CD4-positive, CD25-positive, alpha-beta regulatory T cell (primary cell): ENCODE measurements at places on chromosomes 5 and 9. TPM values are rescaled to one million over a fixed set of nuclear protein-coding genes. Genes with fewer than 3 reads are reported as not detected.

The CCL21 gene
- not detected for total RNA-seq

DNA sequence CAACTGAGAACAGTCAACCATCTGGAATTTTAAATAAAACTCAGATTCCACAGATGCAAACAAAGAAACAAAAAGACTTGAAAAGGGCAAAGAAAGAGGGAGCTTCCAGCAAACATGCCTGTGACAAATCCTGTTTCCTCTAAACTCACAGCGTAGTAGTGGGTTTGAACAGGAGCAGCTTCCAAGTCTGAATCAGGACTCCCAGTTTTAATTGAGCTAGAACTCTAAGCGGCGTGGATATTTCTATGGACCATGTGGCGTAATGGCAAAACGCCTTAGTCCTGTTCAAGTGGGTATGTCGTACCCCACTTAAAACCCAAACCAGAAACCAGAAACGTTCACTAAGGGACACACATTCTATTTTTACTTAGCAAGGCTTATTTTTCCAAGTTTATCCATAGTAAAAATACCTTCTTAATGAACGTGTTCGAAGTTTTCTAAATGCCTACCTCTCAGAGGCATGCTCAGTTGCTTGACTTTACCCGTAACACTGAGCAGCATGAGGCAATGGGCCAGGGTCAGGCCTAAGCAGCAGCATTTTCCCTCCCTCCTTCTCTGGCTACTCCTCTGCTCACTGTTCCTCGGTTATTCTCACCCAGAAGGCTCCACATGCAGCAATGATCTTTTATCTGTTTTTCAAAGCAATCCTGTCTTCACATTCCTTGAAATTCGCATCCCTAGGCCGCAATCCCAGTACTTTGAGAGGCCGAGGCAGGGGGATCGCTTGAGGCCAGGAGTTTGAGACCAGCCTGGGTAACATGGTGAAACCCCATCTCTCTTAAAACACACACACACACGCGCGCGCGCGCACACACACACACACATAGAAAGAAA is 77.9 kb downstream of the FNBP1 start:
- H3K36me3 ChIP-seq = peaks cover 48% of the 10 kb centered on the region
- DNase-seq = no peak
- peaks cover 49% of the 10 kb centered on the region for H3K4me1 ChIP-seq
- H3K4me3 ChIP-seq = no peak overlapping the region
- H3K27me3 ChIP-seq = no peaks in the 10 kb centered on the region

- no peak overlapping the region for H3K4me3 ChIP-seq
- no peaks in the 10 kb centered on the region for H3K4me1 ChIP-seq
- no peaks in the 10 kb centered on the region for H3K27me3 ChIP-seq
- no peaks in the 10 kb centered on the region for H3K36me3 ChIP-seq
- DNase-seq = no peak
- H3K27ac ChIP-seq = no peak overlapping the region
Measured at GRCh38 chr9:3989915-3990314, 310.0 kb downstream of the GLIS3 start.

DNA sequence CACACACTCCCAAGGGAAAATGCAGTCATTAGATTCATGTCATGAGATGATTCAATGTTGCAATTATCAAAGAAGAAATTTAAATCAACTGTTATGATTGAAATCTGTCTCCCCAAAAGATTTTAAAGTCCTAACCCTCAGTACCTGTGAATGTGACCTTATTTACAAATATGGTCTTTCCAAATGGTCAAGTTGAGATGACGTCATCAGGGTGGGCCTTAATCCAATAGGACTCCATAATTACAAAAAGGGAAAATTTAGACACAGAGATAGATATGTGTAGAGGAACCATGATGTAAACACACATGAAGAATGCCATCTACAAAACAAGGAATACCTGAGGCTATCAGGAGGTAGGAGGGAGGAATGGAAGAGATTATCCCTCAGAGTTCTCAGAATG is 221.1 kb downstream of the ISL1 start:
- no peaks in the 10 kb centered on the region for H3K4me1 ChIP-seq
- DNase-seq = no peak
- no peak overlapping the region for H3K4me3 ChIP-seq
- H3K27ac ChIP-seq = no peak overlapping the region
- H3K27me3 ChIP-seq = no peaks in the 10 kb centered on the region

GRCh38 chr5:73682176-73682575 is 56.2 kb downstream of the ARHGEF28 start:
- no peak overlapping the region for H3K4me3 ChIP-seq
- no peaks in the 10 kb centered on the region for H3K27me3 ChIP-seq
- H3K36me3 ChIP-seq = no peaks in the 10 kb centered on the region
- no peak overlapping the region for H3K27ac ChIP-seq
- DNase-seq = no peak

GRCh38 chr9:85172001-85172978 is 502.8 kb downstream of the NTRK2 start:
- no peak for DNase-seq
- no peaks in the 10 kb centered on the region for H3K27me3 ChIP-seq
- no peaks in the 10 kb centered on the region for H3K4me1 ChIP-seq
- no peak overlapping the region for H3K27ac ChIP-seq

GRCh38 chr9:129624168-129624759 is 1.7 kb upstream of the NTMT1 start:
- peaks cover 52% of the 10 kb centered on the region for H3K4me1 ChIP-seq
- H3K4me3 ChIP-seq = no peak overlapping the region
- no peaks in the 10 kb centered on the region for H3K36me3 ChIP-seq
- H3K27ac ChIP-seq = peak overlapping the region; percentile 94
- DNase-seq = peak; percentile 72
